ENCODE measurements at places on chromosomes 6 and 20. TPM values are rescaled to one million over a fixed set of nuclear protein-coding genes. Genes with fewer than 3 reads are reported as not detected.

GRCh38 chr6:165266621-165267020 lies 42.8 kb downstream of the C6orf118 start:
- no peaks in the 10 kb centered on the region for H3K36me3 ChIP-seq
- H3K4me3 ChIP-seq: no peak overlapping the region
- H3K27ac ChIP-seq: no peak overlapping the region
- H3K4me1 ChIP-seq: no peaks in the 10 kb centered on the region

DNA sequence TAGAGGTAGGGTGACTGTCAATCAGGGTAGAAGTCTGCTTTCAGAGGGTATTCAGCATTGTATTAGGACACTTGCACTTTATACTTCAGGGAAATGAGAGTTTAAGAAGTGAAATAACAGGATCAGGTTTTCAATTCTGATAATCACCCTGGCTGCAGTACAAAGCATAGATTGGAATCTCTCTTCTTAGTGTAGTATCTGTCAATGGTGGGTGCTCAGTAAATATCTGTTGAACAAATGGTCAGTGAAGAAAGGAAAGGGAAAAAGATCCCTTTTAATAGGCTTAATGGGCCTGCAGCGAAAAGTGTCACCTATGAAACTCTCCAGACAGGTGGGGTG lies 18.7 kb downstream of the TUBB2B start:
- no peak overlapping the region for H3K27ac ChIP-seq
- H3K36me3 ChIP-seq: no peaks in the 10 kb centered on the region
- peaks cover 6% of the 10 kb centered on the region for H3K27me3 ChIP-seq
- no peak for DNase-seq
- no peak overlapping the region for H3K4me3 ChIP-seq

DNA sequence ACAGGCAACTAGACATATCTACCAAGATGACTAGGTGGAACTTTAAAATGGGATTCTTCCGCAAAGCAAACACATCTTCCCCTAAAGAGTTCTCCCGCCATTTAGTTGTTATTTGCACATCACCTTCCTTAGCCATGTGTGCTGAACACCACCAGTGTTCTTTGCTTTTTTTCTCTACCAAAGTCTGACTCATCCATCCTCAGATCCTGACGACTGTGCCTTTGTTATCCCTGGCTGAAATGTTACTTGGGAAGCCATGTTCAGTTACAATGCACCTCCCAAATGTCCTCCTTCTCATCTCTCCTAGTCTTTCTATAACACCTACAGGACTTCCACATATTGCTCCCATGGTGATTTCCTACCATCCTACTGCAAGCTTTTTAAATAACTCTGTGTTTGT lies 593.5 kb upstream of the ARID1B start:
- no peaks in the 10 kb centered on the region for H3K4me1 ChIP-seq
- no peaks in the 10 kb centered on the region for H3K27me3 ChIP-seq

- peak; percentile 33 for DNase-seq
- H3K27me3 ChIP-seq: no peaks in the 10 kb centered on the region
- no peaks in the 10 kb centered on the region for H3K36me3 ChIP-seq
- H3K27ac ChIP-seq: peak overlapping the region; percentile 74
- H3K4me1 ChIP-seq: no peaks in the 10 kb centered on the region
Measured at GRCh38 chr6:135182071-135183001, 1.2 kb downstream of the MYB start.

APCDD1L gene
- not detected for total RNA-seq
